ENCODE measurements at places on chromosomes 12 and 14.

DNA sequence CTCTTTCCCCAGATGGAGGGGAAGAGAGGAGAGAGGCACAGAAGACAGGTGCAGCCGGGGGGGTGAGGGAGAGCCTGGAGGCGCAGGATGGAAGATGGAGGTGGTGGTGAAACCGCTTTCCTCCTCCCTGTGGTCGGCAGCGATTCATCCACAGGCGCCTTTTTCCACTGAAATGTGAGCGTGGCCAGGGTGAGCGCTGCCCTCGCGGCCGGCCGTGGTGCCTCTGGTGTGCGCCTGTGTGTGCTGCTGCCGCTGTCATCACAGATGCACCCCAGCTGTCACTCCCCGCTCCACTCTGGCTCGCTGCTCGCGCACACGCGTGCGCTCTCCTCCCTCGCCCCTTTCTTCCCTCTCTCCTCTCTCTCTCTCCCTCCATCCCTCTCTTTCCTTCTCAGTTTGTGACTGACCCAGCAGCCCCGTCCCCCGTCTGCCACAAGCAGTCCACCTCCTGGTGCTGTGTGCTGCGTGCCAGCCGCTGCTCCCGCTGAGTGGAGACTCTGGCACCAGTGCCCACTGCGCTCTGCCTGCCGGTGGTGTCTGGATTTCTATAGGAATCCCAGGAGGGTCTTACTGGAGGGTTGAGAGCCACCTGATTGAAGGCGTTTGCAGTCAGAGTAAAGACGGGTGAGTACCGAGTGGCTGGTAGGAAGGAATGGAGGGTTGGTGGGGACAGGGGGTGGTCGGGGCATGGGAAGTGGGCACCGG, at the start of gene LRTM2:
Gene LRTM2 (plus strand): TSS at position 375 of the 705 bp plus-strand sequence. CDS start 7,584 bp downstream, outside the sequence.
- no peak for DNase-seq

DNA sequence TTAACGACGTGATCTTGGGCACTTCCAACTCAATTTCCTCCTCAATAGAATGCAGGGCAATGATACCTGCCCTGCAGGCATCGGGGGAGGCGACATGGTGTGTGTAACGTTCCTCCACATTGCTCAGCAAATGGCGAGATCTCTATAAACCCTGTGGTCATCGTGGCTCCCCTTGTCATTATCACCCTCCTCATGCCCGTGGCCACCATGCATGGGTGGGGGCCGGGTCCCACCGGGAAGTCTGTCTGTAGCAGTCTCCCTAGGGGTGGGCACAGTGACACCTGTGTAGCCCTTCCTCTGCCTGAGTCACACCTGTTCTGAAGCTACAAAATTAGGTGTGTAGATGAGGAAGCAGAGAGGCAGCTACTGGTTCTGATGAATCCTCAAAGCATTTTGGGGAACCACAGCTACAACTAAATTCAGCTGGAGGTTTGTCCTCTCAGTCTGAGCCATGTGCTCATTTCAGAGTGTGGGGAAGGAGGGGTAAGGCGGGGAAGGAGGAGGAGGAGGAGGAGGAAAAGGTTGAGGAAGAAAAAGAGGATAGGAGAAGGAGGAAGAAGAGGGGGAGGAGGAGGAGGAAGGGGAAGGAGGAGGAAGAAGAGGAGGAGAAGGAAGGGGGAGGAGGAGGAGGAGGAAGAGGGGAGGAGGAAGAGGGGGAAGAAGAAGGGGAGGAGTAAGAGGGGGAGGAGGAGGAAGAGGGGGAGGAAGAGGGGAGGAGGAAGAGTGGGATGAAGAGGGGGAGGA, 11.0 kb upstream of the CACNA2D4 start:
- no peak for DNase-seq

GRCh38 chr14:94769391-94770250, at the start of gene GSC:
Gene GSC (minus strand): TSS chr14:94770113. CDS start chr14:94770015, 98 bp downstream.
- DNase-seq = peak; percentile 71

- no peak for DNase-seq
Measured at GRCh38 chr12:94987076-94987669, 16.3 kb downstream of the NDUFA12 start.

DNA sequence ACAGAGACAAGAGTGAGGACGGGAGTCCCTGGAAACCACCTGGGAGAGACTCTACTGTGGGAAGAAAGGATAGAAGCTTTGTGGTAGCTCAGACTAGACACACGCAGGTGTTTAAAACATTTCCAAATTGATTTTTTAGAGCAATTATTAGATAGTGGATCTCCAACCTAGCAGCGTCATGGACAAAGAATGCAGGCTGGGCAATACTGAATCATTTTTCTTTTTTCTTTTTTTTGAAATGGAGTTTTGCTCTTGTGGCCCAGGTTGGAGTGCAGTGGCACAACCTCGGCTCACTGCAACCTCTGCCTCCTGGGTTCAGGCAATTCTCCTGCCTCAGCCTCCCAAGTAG, 13.1 kb downstream of the GPR132 start:
- no peak for DNase-seq

DNA sequence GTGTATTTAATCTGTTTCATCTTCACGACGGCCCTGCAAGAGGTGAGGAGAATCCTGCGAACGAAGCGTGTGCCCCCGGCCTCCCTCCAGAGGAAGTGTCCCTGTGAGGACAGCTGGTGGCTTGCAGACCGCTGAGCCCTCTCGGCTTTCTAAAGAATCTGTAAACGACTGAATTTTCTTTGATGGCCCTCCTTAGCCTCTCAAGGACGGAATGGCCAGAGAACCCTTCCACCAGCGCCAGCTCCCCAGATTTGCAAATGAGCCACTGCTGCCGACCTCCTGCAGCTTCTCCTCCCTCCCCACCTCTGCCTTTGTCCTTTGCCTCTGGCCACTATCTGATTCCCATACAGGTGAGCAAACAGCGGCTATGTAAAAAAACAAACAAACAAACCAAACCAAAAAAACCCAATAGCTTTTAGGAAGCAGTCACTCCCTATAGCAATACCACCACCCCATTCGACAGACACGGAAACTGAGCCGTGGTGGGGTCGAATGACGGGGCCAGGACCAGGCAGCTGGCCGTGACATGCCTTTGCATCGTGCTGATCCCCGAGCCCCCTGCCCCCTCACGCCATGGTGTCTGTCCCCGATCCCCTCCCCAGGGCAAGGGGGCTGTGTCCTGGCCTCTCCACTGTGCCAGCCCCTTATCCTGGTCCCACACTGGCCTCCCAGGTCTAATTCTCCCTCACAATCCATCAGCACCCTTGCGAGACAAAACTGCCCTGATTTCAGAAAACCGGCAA, 23.6 kb downstream of the RFLNA start:
- no peak for DNase-seq

GRCh38 chr14:102140750-102141145, 1.1 kb downstream of the WDR20 start:
- DNase-seq = no peak

GRCh38 chr14:105126126-105126980, 42.2 kb downstream of the JAG2 start:
- DNase-seq = no peak

- DNase-seq = no peak
Measured at GRCh38 chr12:66036317-66036716, 94.2 kb downstream of the LLPH start.

- DNase-seq = no peak
Measured at GRCh38 chr12:52798003-52798670, 2.2 kb upstream of the KRT3 start.

- DNase-seq = no peak
Measured at GRCh38 chr14:81246461-81247270, 25.9 kb upstream of the GTF2A1 start.

GRCh38 chr14:104094709-104095425, 9.4 kb downstream of the ASPG start:
- DNase-seq = peak; percentile 91

DNA sequence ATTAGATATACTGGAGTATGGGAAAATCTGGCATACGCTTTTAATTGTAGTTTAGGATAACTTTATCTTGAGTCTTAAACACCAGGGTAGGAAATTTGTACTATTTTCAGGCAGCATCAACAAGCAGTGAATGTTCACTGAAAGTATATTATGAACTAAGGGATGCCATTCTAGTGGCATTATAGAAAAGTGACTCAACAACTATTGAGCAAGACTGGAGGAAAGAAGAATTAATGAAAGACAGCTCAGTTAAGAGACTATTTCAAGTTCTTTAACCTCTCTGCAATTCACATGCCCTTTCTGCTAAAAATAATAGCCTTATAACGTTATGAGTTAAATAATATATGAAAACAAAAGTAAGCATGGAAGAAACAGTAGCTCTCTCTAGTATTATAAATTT, 343.1 kb downstream of the FSCB start:
- DNase-seq = no peak

DNA sequence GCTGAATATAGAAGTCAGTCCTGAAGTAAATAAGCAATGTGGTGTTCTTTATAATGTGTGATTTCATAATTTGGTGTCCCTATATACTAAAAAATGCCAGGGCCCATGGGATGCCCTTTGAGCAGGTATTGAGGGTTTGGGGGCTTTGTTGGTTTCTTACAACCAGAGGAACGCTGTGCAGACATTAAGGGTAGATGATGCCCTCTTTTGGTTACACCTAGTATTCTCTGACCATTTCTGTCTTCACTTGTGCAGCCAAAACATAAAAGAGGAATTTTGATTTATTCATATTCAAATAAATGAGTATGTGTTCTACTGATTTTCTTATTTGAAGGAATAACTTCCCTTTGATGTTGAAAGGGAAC, 3.0 kb downstream of the LGR5 start:
- no peak for DNase-seq

DNA sequence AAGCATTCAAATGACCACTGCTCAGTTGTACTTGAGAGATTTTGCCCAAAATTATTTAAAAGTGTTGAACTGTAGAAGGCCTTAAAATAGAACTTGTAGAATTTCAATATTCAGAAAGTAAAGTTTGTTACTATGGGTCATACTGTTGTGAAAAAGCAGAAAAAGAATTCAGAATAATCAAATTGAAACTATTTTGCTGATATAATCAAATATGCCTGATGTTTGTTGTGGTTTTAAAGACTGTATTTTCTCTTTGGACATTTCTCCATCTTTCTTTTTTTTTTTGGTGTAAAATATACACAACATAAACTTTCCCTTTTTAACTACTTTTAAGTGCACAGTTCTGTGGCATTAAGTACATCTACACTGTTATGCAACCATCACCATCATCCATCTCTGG, 374.7 kb downstream of the APAF1 start:
- no peak for DNase-seq

GRCh38 chr12:81610955-81611889, 147.9 kb downstream of the PPFIA2 start:
- peak; percentile 12 for DNase-seq

GRCh38 chr14:52185178-52185577, 82.3 kb upstream of the PTGDR start:
- no peak for DNase-seq

DNA sequence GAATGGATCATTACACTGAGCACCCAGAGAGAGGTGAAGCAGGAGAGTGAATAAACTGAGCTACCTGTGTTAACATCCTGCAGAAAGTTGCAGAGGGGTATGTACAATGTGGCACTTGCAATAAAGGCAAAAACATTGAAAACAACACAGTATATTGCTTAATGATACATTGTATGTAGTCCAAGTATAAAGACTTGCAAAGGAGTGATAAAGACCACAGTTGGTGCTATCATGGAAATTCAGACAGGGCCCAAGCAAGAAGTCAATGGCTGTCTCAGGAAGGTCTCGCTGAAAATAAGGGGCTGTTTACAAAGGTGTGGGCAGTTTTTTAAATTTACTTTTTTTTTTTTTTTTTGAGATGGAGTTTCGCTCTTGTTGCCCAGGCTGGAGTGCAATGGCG, 10.0 kb downstream of the TMEM120B start:
- no peak for DNase-seq

DNA sequence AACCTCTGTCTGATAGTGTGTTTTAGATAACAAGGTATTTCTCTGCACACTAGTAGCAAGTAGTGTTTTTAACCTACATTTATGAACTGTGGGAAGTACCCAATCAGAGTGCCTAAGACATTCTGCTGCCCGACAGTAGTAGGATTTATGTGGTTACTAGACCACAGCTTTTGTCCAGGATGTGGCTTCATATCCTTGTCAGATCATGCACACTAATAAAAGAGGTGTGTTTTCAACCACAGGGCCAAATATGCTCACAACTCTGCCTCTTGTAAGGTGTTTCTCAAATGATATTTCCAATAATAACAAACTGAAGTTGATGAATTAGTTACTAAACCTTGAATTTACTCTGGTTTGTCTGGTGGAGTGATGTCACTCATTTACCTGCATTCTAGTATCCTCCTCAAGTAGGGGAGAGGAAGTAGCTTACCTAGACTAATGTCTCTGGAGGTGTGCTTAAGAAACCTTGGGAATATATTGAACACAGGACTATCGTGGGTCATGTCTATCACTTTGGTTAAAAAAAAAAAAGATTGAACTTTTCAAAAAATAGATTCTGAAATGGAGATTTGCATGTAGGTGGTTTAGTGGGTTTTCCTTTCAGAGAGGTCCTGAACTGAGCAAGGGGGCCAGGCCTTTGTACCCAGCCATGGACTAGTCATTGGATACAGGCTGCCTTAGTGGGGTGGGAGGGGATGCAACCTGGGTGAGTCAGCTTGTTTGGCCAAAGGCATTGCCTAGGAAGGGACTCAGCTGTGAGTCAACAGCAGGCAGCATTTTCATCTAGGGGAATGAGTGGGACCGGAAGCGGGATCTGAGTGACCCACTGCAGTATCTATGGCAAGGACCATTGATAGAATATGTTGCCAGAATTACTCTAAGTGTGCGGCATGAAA, 14.1 kb downstream of the FBXW8 start:
- no peak for DNase-seq

GRCh38 chr12:112680993-112681392, 110.6 kb upstream of the RPH3A start:
- no peak for DNase-seq

DNA sequence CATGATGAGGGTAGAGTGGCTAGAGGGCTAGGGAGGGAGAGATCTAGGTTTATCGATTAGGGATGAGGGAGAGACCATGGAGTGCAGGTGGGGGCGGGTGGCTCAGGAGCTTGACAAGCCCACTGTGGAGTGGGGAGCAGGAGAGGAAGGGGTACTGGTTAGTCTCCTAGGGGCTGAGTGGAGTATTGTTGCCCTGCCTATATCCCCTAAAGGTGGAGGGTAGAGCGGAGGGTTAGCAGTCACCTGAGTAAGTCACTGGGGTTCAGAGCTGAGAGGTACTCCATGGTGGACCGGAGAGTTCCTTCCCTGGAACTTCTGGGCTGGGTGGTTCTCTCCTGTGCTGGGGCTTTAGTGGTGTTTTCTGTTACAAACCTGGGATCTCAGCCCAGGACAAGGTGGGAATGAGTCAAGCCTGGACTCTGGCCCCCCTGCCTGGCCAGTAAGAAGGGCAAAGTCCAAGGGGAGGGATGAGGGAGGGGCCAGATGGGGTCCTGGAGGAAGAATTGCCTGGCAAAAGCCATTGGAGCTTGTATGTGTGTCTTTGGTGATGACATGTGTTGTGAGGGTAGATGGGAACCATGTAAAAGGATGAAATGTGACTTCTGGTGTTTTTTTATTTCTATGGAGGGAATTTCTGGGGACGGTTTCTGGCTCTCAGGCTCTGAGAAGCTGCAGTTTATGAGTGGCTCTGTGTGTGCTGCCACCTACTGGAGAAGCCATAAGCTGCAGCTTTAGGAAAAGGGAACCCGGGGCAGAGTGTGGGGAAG, at the start of gene CIDEB:
Gene CIDEB (minus strand): TSS at position 403 of the 767 bp plus-strand sequence. CDS start 119 bp downstream, at position 284.
- DNase-seq = peak; percentile 78

GRCh38 chr12:89349814-89350213, 2.5 kb downstream of the DUSP6 start:
- no peak for DNase-seq
